A549 treated with RU486 at 1 μM for 4 hours (cell line): ENCODE measurements at places on chromosomes 3 and 15. TPM values are rescaled to one million over a fixed set of nuclear protein-coding genes. Genes with fewer than 3 reads are reported as not detected.

The TNIK gene
- 1.9 to 3.1 TPM (median 2.3 TPM) in 5 replicates for total RNA-seq

The OTOL1 gene
- total RNA-seq: not detected in 5 replicates

The EPB42 gene
- total RNA-seq: not detected in 5 replicates

The LIPH gene
- total RNA-seq: 5.4 to 7.4 TPM (median 6.6 TPM) in 5 replicates

The ARPP19 gene
- total RNA-seq: 80.1 to 112 TPM (median 103 TPM) in 5 replicates

The THSD4 gene
- 15.6 to 22.7 TPM (median 21.4 TPM) in 5 replicates for total RNA-seq

The GHSR gene
- not detected in 5 replicates for total RNA-seq

The ARIH1 gene
- total RNA-seq: 51.9 to 86.7 TPM (median 76.2 TPM) in 5 replicates

The SEMA6D gene
- not detected in 5 replicates for total RNA-seq

The GOLGA8M gene
- total RNA-seq: 0.10 to 0.29 TPM in 2 of 5 replicates, not detected in the others

The ATP10A gene
- 6.0 to 8.2 TPM (median 6.9 TPM) in 5 replicates for total RNA-seq

The SNX4 gene
- total RNA-seq: 18.0 to 27.1 TPM (median 21.9 TPM) in 5 replicates

The GXYLT2 gene
- total RNA-seq: 1.0 to 1.5 TPM (median 1.2 TPM) in 5 replicates
